ENCODE measurements at places on chromosomes 5 and 9. TPM values are rescaled to one million over a fixed set of nuclear protein-coding genes. Genes with fewer than 3 reads are reported as not detected.

DNA sequence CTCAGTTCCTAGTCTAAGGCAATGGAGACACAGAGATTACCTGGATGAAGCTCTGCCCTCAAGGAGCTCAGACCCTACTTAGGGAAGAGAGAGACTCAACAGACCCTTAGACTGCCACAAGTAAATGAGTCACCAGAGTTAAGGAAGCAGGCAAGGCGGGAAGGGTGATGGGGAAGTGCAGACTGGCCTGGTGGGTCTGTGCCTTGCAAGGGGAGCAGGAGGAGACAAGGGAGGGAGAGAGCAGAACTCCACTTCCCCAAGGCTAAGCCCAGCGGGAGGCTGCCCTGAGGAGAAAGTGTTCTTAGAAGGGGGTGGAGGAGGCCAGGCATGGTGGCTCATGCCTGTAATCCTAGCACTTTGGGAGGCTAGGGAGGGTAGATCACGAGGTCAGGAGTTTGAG is 83.7 kb downstream of the HRH2 start:
- no peak for DNase-seq

DNA sequence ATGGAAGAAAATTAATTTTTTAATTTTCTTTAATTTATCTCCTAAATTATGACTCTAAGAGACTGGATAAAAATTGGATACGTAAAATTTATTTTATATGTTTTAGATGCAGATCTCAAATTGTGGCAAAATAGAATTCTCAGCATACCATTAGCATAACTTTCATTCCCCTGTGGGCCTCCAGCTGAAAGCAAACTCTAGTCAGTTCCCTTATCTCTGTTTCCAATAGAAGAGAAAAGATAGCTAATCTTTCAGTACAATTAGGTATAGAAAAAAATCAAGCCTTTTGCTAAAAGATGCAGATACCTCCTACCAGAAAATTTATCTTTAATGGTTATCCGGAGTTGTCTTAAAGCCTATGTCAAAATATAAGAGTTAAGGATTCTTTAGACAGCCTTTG is 1530.6 kb downstream of the EFNA5 start:
- no peak for DNase-seq

- DNase-seq = no peak
These were observed 30.9 kb downstream of the SARDH start for GRCh38 chr9:133707065-133707762.

- no peak for DNase-seq
These were observed 41.0 kb downstream of the CEP120 start for GRCh38 chr5:123382252-123382651.

- no peak for DNase-seq
These were observed 132.1 kb downstream of the PHF2 start for GRCh38 chr9:93708289-93708986.

MYORG gene
- total RNA-seq = 6.6 TPM

- DNase-seq = peak; percentile 82
These were observed 107.8 kb upstream of the ATP10B start for GRCh38 chr5:160959804-160960203.

C5orf58 gene
- total RNA-seq = not detected

DNA sequence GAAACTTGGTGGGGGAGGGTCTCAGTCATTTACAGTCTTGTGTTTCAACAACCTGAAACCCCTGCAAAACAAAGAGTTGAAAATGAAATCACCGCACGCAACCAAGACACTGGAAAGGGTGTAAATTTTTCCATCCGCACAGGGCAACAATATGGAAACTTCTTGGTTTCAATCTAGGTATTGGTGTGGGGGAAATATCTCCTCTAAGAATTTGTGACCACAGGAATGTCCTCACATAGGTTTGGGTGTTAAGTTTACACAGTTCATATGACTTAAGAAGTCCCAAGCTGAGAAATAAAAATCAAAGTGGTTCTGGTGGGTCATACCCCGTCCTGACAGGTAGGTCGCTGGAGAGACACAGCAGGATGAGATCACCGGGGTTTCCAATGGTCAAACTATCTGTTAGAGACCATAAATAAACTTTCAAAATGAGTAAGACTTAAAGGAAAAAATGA is 51.9 kb upstream of the PIP5K1B start:
- DNase-seq = no peak

C9orf153 gene
- total RNA-seq = not detected

ANKRD33B gene
- 2.3 TPM for total RNA-seq

DNA sequence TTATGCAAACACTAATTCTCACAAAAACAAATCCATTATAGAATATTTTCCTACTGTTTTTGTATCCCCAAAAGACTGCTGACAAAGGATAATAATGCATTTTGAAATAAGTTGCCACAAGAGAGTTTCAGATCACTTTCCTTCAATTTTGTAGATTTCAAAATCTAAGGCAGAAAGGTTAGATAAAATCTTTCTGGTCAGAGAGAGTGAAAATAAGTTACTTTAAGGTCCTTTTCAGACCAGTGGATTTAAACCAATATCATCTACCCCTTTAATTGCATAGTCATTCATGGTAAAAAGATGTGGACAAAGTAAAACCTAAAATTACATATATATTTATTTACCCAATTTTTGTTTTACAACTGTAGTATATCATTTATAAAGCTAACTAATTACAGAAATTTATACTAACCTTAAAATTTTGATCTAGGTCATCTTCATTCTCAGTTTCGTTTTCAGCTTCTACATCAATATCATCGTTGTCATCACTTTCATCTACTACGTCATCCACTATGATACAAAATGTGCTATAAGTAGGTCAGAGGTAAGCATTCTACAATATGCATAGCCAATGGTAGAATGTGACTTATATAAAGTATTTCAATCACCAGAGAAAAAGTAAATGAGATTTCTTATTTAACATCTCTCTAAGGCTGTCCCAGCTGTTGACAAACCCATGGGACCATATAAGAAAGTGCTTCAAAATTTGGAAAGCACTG is 95.7 kb downstream of the AGTPBP1 start:
- no peak for DNase-seq

- DNase-seq = no peak
These were observed 34.2 kb downstream of the C9orf50 start for GRCh38 chr9:129586685-129587084.

DNA sequence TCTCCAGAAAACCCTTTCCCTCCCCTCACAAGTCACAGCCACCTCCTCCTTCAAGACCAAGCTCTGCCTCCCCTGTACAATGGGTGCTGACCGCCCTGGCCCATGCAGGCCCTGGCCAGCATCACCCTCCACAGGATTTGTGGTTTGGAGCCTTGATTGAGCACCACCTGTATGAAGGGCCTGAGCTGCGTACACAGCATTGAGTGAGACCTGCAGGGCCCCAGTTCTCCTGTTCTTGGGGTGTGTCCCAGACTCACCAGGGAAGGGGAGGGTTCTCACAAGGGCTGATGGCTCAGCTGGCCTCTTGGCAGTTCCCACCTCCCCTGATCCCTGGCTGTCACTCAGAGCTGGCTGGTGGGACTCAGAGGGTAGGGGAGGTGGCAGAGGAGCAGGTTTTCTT is 63.7 kb upstream of the IER5L start:
- no peak for DNase-seq

GRCh38 chr5:154078272-154078671 is 39.5 kb downstream of the MFAP3 start:
- DNase-seq = no peak

ANKHD1 gene
- 32.6 TPM for total RNA-seq

ROR2 gene
- total RNA-seq = 3.1 TPM

RETREG1 gene
- 6.4 TPM for total RNA-seq

IFNA13 gene
- total RNA-seq = not detected

OTP gene
- total RNA-seq = not detected

GRCh38 chr5:90111364-90112032 is 298.1 kb downstream of the CETN3 start:
- no peak for DNase-seq

GRCh38 chr9:16364347-16364746 is 506.1 kb downstream of the BNC2 start:
- DNase-seq = no peak

DNA sequence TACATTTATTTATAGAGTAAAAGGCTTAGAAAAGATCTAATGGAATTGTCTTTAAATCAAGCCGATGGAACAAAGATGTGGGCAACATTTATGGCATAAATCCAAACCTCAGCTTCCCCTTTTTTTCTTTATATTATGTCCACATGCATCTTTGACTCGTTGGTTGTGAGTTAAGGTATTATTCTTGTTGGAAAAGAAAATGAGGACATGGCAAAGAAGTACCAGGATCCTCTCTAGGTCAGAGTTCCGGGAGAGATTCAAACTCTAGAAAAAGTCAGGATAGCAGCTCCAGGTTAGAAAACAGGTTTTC is 508 bp upstream of the NME5 start:
- DNase-seq = no peak

GRCh38 chr9:13439685-13440476 is 160.4 kb upstream of the MPDZ start:
- DNase-seq = no peak

DNA sequence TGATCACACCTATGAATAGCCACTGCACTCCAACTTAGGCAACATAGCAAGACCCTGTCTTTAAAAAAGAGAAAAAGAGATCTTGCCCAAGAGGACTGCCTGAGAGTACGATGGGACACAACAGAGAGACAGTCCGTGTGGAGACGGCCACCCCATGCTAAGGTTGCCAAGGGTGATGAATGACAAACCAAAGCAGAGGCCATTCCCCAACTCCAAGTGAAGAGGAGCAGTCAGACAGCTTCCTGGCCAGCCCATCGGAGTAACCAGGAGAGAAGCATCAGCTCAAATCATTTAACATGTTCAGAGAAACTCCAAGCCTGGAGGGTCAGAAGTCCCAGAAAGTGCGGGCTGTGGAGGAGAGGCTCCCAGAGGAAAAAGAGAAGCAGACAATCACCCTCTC is 63.9 kb upstream of the SUB1 start:
- DNase-seq = no peak

ZBTB43 gene
- 4.3 TPM for total RNA-seq
